CD8-positive, alpha-beta memory T cell (primary cell): ENCODE measurements at places on chromosomes 12 and 14. TPM values are rescaled to one million over a fixed set of nuclear protein-coding genes. Genes with fewer than 3 reads are reported as not detected.

The APOF gene
- not detected for total RNA-seq

The LRRC9 gene
- not detected for total RNA-seq

The FGF23 gene
- total RNA-seq: not detected

The TRHDE gene
- total RNA-seq: not detected

DNA sequence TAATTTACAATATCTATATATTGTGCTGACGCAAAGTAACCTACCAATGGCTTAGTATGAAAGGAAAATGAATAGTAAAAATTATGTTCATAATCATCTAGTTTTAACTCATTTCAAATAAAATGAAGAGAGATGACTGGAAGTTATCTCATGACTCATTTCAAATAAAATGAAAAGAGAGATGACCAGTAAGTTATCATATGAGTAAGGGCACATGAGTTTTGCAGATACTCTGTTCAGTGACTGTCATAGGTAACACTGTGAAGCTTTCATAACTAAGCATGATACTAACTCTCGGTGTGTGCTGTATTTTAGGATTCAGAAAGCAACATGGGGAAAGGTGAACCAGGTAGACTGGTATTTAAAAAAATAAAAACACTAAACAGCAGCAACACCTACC is 364.5 kb upstream of the DIO2 start:
- no peaks in the 10 kb centered on the region for H3K36me3 ChIP-seq
- no peaks in the 10 kb centered on the region for H3K4me1 ChIP-seq
- H3K4me3 ChIP-seq: no peak overlapping the region

GRCh38 chr14:69315301-69315700 is 55.3 kb downstream of the GALNT16 start:
- H3K27me3 ChIP-seq: no peaks in the 10 kb centered on the region
- no peaks in the 10 kb centered on the region for H3K36me3 ChIP-seq
- no peak for DNase-seq
- H3K4me1 ChIP-seq: no peaks in the 10 kb centered on the region
- H3K4me3 ChIP-seq: no peak overlapping the region

DNA sequence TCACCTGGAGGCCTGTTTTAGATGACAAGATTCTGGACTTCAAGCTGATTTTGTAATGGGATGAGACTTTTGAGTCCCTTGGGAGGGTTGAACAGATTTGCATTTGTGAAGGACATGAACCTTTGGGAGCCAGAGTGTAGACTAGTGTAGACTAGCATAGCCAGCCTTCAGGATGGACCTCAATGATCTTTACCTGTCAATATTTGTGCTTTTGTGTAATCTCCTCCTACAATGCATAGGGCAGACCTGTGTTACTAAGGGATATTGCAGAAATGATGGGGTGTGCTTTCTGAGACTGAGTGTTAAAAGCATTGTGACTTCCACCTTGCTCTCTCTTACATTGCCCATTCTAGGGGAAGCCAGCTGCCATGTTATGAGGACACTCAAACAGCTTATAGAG is 9.9 kb upstream of the LRP10 start:
- no peak for DNase-seq
- H3K27me3 ChIP-seq: no peaks in the 10 kb centered on the region
- H3K4me1 ChIP-seq: peaks cover 14% of the 10 kb centered on the region
- H3K4me3 ChIP-seq: no peak overlapping the region
- H3K27ac ChIP-seq: no peak overlapping the region
- no peaks in the 10 kb centered on the region for H3K36me3 ChIP-seq
